Parietal lobe (tissue), 2 donors: ENCODE measurements at places on chromosomes 2 and 18. TPM values are rescaled to one million over a fixed set of nuclear protein-coding genes. Genes with fewer than 3 reads are reported as not detected.

Gene MSTN
- 1.3 TPM for total RNA-seq

Gene GLI2
- total RNA-seq = 6.3 TPM

Gene MROH2A
- not detected for total RNA-seq

Gene FIGN
- total RNA-seq = 4.4 TPM

Gene CABLES1
- total RNA-seq = 4.7 TPM

Gene FABP1
- total RNA-seq = not detected

Gene RABL2A
- 34.4 TPM for total RNA-seq

Gene GALR1
- total RNA-seq = 0.31 TPM

Gene WDFY1
- 53.2 TPM for total RNA-seq

Gene VWA3B
- total RNA-seq = 1.3 TPM

Gene SLC30A3
- 0.31 TPM for total RNA-seq

Gene ALLC
- not detected for total RNA-seq

Gene RGPD8
- 75.7 TPM for total RNA-seq

Gene SGO2
- total RNA-seq = 9.1 TPM

Gene ASB18
- not detected for total RNA-seq

Gene SIX3
- 0.31 TPM for total RNA-seq

Gene MAP3K19
- 1.6 TPM for total RNA-seq

Gene IL1RL2
- 0.63 TPM for total RNA-seq

Gene PLB1
- total RNA-seq = 4.4 TPM

Gene ITGA4
- 9.4 TPM for total RNA-seq

Gene ZNF385B
- 18.2 TPM for total RNA-seq

Gene SNTG2
- total RNA-seq = 8.5 TPM

Gene PECR
- total RNA-seq = 44.1 TPM

Gene SLC5A7
- total RNA-seq = 1.3 TPM

Gene MC5R
- total RNA-seq = 5.0 TPM

Gene CSRNP3
- total RNA-seq = 254 TPM

Gene CCDC85A
- total RNA-seq = 34.4 TPM

Gene LDAH
- 23.5 TPM for total RNA-seq

Gene RSAD2
- total RNA-seq = 5.9 TPM

Gene GALNT3
- total RNA-seq = 7.8 TPM

Gene DOK6
- 94.5 TPM for total RNA-seq

Gene SPHKAP
- total RNA-seq = 51.3 TPM

Gene ACTG2
- not detected for total RNA-seq

Gene SLC14A1
- total RNA-seq = 0.94 TPM

Gene TUBA3E
- total RNA-seq = not detected

Gene THSD7B
- total RNA-seq = 31.3 TPM

Gene WIPF1
- 3.8 TPM for total RNA-seq

Gene GCG
- total RNA-seq = not detected
